Foreskin keratinocyte (primary cell): ENCODE measurements at places on chromosomes 11 and 22.

DNA sequence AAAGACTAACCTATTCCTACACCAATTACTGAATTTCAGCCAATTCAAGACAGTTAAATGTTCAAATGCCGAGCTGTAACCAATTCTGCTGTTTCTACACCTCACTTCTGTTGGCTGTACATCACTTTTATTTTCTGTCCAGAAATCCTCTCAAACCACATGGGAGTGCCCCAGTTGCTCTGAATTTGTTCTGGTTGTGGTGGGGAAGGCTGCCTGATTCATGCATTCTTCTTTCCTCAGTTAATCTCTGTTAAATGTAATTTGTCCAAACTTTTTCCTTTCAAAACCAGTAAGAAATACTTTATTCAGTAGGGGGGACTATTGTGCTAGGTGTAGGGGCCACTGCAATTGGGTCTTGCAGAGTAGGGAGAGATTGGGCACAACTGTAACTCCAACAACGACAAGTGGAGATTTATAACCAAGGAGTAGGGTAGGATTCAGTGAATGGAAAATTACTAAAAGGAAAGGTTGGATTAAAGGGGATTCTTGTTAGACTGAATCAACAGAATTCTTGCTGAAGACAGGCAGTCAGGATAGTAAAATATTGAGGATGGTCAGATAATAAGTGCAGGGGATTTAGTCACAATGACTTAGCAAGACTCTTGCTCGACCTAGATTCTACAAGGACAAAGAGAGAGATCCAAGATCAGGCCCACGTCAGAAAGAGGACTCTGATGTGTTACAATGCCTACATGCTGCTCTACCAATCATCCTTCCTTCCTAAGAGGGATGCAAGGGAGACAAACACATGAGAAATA lies 593.5 kb upstream of the FAT3 start:
- no peak for DNase-seq

DNA sequence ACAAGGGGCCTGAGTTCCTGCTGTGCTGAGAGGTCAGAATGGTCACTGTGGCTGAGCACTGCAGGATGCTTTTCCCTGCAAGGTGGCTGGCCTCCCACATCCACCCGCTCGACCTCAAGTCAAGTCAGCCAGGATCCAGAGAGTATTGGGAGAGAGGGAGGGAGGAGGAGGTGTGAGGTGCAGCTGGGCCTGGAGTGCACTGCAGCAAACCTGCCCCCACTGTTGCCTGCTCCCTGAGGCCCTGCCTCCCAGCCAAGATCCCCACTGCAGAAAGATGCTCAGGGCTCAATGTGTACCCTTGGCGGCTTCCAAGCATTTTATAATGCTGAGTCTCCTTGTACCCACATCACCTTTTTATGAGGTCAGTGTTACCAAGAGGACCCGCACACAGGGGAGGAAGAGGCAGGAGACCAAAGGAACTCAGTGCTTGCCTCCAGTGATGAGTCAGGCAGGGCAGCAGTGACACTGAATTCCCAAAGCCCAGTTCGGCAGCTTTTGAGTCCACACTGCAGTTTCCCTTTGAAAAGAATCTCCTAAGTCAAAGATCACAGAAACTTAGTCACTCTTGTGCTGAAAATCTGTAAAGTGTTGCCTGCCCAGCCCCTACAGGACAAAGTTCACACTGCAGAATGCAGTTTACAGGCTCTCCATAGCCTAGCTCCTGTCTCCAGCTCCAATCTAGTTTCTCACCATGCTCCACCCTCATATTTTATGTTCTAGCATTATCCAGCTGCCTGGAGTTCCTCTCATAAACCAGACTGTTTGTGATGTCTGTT lies 3.1 kb downstream of the ENDOD1 start:
- DNase-seq = peak; percentile 46

- DNase-seq = no peak
These were observed 95.4 kb downstream of the EXT2 start for GRCh38 chr11:44190883-44191230.

- DNase-seq = no peak
These were observed 3.7 kb downstream of the NPTXR start for GRCh38 chr22:38840129-38840528.

- no peak for DNase-seq
These were observed 66.6 kb upstream of the RDX start for GRCh38 chr11:110362971-110363509.

GRCh38 chr22:33361581-33361980 lies 303.4 kb upstream of the SYN3 start:
- DNase-seq = peak; percentile 13

GRCh38 chr22:29128891-29129807 lies 56.3 kb downstream of the KREMEN1 start:
- DNase-seq = no peak

DNA sequence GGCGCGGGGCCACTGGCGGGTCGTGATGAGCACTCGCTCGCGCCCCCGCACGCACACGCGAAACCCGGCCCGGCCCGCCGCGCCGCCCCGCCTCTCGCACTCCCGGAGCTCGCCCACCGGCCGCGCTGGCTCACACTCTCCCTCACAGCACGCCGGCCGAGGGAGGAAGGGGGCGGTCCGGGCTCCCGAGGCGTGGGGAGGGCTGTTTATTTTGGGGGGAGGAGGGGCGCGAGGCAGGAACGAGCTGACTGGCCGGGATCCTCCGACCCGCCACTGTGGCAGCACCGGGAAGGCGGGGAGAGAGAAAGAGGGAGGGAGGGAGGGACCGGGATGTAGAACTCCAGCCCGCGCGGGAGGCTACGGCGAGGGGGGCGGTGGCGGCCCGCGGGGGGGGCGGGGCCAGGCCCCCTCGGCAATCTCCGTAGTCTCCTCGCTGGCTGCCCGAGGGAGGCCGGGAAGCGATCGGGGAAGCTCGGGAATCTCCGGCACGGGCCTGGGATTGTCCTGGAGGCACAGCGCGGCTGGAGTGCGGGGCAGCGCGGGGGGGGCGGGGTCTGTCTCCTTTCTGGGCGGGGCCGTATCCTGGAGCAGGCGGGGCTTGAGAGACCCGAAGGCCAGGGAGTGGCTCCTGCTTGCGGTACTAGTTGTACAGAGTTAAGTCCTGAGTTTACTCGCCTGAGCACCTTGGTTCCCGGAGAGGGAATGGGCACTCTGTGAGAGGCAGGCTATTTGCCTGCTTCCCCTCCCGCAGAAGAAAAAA lies at the start of gene RBFOX2:
TSS of gene RBFOX2 (minus strand) at position 179 of the 760 bp plus-strand sequence. CDS start 399 bp downstream, outside the sequence.
- peak; percentile 86 for DNase-seq

- no peak for DNase-seq
These were observed 155.8 kb upstream of the MTMR2 start for GRCh38 chr11:96079691-96080090.

GRCh38 chr11:126589492-126589803 lies 234.0 kb downstream of the ST3GAL4 start:
- no peak for DNase-seq

DNA sequence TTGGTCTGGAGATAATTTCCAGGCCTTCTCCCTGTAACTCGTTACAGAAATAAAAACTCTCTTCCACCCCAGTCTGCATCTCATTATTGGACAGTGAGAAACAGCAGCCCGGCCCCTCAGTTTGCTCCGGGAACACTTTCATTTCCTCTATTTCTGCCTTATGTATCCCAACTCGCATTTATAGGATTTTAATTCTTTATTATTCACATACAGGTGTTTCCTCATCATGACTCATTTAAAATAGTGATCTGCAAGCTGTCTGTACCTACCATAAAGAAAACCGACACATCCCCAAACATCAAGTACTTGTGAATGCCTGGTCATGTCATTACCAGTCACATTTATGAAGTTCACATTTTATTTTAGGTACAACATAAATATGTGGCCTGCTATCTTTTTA lies 42.8 kb downstream of the PIWIL3 start:
- DNase-seq = peak; percentile 30

DNA sequence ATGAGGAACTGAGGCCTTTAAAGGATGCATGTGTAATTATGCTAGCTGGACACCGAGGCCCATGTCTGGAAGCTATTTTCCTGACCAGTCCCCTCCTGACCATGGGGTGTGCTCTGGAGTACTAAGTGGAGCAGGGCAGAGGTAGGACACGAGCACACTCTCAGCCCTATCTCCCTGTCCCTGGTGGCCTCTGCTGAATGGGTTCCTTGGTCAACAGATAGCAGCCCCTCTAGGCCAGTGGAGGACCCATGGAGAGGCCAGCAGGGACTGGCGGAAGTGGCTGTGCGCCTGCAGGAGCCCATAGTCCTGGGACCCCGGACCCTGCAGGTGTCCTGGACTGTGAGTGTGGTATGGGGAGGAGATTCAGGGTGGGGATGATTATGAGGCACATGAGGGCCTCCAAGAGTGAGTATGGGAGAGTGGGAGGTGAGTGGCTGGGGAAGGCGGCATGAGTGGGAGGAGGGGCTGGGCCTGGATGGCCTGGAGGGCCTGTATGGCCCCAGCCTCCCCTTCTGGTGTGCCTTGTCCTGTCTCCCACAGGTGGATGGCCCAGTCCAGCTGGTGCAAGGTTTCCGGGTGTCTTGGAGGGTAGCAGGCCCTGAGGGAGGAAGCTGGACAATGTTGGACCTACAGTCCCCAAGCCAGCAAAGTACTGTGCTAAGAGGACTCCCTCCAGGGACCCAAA lies 9.5 kb downstream of the ROBO3 start:
- no peak for DNase-seq

DNA sequence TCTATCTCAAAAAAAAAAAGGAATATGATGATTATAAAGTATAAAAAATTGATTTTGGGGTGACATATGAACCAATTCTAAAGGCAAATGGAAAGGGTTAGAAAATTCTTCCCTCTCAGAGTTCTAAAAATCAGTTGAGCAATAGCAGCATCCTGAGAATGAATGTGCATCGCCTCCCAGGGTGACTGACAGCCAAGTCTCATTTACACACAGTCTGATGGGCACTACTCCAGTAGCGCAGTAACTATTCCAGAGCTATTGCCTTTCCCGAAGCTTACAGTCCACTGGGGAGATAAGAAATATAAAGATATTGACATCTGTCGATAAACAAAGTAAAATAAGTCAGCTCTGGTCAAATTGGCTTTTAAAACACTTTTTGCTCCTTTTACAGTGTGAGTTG lies 32.3 kb upstream of the SORL1 start:
- no peak for DNase-seq

DNA sequence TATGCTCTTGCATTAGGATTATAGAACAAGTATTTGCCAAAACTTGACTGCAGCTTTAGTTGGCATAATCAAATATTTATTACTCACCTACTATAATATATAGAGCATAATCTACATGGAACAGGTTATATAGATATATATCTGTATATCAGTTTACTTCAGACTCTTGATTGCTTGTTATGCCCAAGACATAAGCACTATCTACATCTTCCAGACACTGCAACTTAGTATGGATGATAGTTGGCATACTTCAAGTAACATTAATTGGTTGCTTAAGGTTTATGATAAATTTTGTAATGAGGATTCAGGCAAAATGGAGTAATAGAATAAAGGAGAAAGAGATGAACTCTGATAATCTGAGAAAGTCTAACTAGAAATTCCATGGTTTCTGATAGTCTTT lies 1.0 kb downstream of the CCDC15 start:
- no peak for DNase-seq

GRCh38 chr11:85414175-85414574 lies 213.0 kb downstream of the DLG2 start:
- no peak for DNase-seq

- DNase-seq = no peak
These were observed 454.4 kb downstream of the NTM start for GRCh38 chr11:131824771-131825170.

GRCh38 chr11:43904742-43905535 lies 24.3 kb downstream of the ALKBH3 start:
- DNase-seq = no peak

DNA sequence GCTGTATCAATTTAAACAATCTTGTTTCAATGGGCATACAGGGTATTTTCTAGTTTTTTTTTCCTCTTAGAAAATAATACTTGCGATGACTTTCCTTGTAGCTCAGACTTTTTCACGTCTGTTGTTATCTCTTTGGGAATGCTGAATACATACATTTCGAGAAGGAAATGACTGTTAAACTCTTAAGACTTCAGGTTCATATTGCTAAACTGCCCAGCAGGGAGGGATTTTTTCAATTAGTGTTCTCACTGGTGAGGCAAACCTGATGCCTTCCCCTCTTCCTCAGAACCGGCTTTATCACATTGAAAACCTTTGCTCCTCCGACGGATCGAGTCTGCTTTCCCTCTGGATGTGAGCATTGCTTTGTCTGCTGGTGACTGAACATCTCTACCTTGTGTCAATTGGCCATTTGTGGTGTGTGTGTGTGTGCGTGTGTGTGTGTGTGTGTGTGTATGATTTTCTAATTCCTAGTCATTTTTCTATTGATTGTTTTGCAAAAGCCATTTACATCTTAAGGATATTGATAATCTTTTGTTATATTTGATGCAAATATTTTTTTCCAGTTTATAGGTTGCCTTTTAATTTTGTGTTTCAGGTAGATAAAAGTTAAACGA lies 6.6 kb downstream of the NEAT1 start:
- DNase-seq = no peak

GRCh38 chr11:107661656-107662055 lies 50.2 kb downstream of the SLN start:
- DNase-seq = no peak

- no peak for DNase-seq
These were observed 78.1 kb downstream of the KIAA1671 start for GRCh38 chr22:25030636-25031035.

DNA sequence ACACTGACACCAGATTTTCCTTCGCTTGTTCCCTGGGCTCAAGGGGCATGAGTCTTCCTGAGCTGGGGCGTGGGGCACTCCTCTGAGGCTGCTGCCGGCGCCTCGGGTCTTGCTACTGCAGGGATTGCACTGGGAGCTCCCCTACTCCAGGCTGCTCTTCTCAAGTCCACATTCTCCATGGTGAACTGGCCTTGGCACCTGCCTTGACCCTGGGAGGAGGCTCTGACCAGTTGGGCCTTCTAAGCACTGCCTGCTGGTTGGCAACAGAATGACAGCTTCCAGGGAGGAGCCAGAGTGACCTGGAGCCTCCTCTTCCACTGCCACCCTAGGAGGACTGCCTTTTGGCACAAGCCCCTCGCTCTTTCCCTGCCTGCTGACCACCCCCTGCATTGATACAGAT lies 9.5 kb downstream of the FREY1 start:
- DNase-seq = no peak

GRCh38 chr11:125924384-125925007 lies 20.2 kb downstream of the DDX25 start:
- DNase-seq = no peak

DNA sequence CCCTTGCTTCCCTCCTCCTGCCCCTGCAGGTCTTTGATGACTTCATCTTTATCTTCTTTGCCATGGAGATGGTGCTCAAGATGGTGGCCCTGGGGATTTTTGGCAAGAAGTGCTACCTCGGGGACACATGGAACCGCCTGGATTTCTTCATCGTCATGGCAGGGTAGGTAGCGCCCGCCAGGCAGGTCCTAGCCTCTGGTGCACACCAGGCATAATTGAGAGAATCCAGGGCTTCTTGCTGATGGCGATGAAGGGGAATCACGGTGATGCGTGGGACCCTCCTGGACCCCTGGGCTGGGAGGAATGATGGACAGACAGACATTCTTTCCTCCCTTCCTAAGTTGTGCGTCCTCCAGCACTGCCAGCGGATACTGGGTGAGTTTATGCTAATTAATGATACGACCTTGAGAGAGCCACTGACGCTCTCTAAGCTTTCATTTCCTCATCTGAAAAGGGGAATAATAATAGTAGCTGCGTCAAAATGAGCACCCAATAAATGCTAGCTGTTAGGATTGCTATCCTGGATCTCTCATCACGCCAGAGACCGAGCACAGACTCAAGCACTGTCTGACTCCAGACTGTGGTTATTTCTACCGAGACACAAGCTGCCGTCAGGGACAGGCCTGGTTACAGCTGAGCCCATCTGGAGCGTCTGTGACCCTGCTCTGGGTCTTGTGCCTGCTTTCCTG lies 30.1 kb downstream of the CACNA1I start:
- DNase-seq = no peak

- peak; percentile 32 for DNase-seq
These were observed 28.0 kb downstream of the OR5B17 start for GRCh38 chr11:58330861-58331260.

- DNase-seq = no peak
These were observed 7.2 kb downstream of the ZC3H7B start for GRCh38 chr22:41308544-41308947.
